ENCODE measurements at places on chromosomes 16 and 17.
A peak's percentile ranks its signal among the peaks of the same experiment; 100 is the strongest.

DNA sequence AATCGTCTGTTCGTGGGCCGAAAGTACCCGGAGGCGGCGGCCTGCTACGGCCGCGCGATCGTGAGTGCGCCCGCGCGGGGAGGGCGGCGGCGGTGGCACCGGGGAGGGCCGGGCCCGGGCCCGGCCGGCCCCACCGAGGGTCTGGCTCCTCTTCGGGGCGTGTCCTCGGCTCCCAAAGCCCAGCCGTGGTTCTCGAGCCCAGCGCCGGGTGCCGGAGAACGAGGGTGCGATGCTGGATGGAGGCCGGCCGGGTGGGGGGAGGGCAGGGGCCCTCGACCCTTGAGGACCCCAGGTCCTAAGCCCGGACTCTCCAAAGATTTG lies 375 bp downstream of the STUB1 start:
- DNase-seq, result no peak

GRCh38 chr17:55452139-55452790 lies 30.6 kb upstream of the MMD start:
- no peak for DNase-seq

DNA sequence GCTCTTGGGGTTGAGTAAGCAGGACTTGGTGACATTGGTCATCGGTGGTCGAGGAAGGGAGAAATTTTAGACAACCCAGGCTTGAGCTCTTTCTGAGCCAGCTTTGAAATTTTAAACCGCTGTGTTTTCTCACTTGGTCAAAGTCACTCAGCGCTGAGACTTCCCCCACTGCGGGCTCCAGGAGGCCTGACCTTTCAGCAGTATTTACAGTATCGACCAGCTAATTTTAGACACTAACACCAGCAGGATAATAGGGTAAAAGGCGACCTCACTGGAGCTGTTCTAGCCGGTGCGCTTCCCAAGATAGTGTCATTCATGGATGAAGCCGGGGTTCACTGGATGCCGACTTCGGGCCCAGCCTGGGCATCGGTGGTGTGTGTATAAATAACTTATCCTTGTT lies 29.7 kb upstream of the WSCD1 start:
- no peak for DNase-seq

DNA sequence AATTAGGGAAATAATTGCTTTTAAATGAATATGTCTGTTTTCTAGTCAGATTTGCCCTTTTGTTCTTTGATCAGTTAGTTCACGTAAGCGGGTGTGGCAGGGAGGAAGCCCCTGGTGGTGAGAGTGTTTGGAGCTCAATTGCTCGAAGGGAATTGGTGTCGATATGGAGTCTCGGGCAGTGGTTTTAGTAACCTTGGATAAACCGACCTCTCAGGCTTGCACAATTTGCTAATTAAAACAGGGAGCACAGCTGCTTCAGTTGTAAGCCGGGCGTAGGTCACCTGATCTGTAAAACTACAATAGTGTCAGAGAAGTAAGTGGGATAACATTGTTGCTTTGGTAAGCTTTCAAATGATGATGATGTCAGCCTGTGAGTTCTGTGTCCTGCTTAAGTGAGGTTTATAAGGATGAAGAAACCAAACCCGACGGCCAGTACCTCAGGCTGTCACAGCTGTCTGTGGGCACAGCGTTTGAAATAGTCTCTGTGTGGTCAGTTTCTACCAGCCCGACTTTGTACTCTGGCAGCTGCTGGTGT lies 2.9 kb downstream of the ZNF750 start:
- DNase-seq, result no peak

GRCh38 chr16:11235703-11235991 lies 20.4 kb downstream of the SOCS1 start:
- DNase-seq, result no peak

- DNase-seq, result no peak
Measured at GRCh38 chr16:66520406-66521170, 29.3 kb downstream of the TK2 start.

DNA sequence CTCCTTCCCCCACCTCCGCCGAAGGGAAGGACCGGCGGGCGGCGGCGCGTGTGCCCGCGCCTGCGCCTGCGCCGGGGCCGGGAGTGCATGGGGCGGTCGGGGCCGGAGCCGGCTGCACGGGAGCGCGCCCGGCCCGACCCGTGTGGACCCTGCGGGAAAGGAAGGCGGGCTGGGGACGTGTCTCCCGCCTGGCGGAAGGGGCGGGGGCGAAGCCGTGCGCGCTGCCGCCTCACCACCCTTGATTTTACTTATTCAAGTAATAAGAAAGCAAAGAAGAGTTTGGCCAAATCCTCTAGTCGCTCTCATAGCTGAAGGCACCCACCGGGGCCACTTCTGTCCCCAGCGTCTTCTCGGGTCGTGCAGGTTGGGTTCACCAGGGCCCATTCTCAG lies 596 bp upstream of the PFN1 start:
- peak; percentile 84 for DNase-seq

DNA sequence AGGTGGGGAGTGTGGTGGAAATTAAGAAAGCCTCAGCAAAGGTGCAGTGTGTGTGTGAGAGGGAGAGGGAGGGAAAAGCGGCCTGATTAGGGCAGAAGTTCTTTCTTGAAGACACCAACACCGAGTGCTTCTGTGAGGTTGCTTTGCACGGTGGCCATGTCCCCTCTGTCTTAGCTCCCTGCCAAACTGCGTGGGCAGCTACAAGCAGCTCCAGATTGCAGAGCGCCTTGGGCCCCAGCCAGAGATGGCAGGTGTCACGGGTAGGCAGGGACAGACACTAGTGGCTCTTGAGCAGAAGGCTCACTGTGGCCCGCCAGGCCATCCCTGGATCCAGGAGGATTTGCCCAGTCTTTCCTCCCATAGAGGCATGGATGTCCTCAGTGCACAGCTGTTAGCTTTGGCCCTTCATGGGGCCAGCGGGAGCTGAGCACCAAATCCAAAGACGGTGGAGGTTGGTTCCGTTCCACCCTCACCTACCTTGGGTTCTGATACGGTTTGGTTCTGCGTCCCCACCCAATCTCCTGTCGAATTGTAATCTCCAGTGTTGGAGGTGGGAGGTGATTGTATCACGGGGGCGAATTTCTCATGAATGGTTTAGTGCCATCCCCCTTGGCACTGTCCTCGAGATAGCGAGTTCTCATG lies 21.4 kb downstream of the KIAA0513 start:
- no peak for DNase-seq

DNA sequence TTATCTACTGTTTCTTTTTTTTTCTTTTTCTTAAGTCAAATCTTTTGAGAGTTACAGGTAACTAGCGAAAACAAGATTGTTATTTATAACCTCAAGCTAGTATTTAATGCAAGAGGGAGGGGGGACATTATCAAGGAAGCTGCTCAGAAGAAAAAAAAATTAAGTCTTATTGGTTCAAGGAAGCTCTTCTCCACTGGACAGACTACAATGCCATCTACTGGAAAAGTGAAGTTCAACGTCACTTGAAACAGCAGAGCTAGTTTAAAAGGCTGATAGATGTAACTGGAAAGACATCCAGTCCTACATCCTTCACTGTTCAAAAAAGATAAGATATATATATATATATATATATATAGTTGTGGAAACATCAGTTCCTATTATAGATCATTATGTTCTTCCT lies 418.0 kb upstream of the PSMD7 start:
- peak; percentile 33 for DNase-seq

GRCh38 chr16:89246903-89247733 lies 29.6 kb downstream of the ZNF778 start:
- DNase-seq, result no peak

- DNase-seq, result no peak
Measured at GRCh38 chr16:7185689-7186088, 147.0 kb upstream of the RBFOX1 start.

DNA sequence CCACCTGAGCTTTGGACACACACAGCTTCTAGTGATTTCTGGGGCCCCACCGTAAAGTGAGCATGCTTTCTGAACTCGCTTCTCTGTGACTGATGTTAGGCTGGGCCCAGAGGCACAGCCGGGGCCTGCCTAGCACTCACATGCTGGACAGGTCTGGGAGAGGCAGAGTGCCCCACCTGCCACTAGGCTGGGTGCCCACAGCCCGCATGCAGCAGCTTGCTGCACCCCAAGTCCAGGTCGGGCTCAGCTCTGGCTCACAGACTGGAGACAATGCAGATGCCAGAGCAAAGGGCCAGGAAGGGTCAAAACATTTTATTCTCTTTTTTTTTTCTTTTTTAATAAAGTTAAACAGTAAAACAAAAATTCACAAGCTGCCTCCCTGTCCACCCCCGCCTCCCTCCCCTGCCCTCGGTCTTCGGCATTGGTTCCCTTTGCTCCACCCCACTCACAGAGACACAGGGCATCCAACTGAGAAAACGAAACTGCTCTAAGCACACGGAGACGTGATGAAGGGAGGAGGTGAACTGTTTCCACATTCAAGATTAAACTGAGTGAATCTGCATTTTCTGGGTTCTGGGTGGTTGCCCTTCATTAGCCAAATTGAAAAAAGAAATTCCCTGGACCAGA lies 9.7 kb downstream of the CNP start:
- no peak for DNase-seq

DNA sequence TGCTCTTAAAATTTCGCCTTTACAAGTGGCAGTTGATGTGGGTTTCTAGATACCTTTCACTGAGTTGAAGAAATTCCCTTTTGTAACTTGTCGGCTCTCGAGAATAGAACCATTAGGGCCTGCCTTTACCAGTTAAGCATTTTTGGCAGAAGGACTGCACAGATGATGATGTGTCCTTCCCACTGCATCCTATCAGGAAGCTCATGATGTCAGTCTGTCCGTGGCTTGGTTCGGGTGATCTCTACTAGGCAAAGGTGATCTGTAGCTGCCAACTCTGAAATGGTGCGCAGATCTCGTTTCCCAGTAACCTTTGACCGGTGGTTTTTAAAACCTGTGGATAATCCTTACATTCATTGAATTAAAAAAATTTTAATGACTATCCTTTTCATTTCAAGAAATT lies 49.7 kb downstream of the ZNRF1 start:
- no peak for DNase-seq

DNA sequence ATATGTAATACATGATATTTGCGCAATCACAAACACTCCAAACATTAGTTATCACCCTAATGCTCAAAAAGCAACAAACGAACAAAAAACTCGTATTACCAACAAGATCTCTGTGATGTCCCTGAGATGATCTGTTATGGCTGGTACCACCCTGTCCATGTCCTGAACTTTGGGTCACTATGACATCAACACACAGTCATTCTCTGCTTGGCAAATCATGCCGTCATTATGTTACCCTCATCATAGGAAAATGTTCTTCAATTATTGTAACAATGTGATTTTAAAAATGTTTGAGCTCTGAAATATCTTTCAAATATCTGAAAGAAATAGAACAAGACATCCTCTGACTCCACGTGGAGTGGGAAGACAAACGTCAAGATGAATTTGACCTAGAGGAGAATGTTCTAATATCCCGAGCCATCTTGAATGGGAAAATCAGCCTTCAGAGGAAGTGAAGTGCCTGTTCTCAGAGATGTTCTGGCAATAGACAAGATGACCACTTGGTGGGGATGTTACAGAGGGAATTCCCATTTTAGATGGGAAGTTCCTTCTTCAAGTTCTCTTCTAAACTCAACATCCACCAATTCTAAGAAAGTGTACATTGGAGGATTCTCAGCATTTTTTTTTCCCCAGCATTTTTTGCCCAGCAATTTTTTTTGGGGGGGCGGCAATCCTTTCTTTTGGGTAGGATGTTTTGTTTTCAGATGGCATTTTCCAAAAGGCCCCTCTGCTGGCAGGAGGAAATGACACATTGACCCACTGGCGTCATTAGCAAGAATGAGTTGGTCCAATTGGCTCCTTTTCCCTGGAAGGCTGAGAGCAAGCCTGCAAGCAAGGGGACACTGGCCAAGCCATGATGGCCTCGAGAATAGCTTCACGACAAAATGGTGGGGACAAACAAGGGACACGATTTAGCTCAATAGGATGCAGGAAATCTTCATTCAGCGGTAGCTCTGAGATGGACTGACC lies 3.7 kb upstream of the HSD17B2 start:
- no peak for DNase-seq

DNA sequence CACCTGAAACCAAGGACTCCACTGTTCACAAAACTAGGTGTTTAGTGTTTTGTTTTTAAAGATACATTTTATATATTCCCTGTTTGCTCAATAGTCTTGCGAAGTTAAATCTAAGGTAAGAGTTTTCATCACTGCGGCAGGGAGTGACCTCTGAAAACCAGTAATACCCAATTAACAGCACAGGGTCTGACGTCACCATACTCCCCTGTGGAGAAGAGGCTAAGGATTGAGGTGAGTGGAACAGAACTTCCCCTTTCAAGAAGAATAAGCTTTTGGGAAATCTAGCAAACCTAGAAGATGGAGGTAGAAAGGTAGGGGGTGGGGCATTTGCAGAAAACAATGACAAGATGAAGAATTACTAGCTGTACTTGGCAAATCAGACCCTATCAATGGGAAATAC lies 120.7 kb downstream of the CDH8 start:
- no peak for DNase-seq

DNA sequence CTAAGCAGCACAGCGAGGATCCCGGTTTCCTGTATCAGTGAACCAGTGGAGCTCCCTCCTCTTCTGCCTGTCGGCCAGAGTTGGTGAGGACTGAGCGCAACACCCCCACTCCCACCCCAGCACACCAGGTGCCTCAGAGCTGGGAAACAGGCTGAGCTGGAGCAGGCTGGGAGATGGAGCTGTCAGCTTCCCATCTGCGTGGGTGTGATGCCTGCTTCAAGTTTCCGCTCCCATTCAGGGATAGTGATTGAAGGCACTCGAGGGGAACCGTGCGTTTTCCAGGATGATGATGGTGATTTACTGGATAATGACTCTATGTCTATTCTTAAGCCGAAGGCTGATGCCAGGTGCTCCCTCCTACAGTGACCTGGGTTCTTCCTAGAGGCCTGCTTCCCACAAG lies 144.5 kb downstream of the TMEM132E start:
- no peak for DNase-seq

GRCh38 chr17:83075270-83075880 lies 4.0 kb upstream of the METRNL start:
- DNase-seq, result no peak

DNA sequence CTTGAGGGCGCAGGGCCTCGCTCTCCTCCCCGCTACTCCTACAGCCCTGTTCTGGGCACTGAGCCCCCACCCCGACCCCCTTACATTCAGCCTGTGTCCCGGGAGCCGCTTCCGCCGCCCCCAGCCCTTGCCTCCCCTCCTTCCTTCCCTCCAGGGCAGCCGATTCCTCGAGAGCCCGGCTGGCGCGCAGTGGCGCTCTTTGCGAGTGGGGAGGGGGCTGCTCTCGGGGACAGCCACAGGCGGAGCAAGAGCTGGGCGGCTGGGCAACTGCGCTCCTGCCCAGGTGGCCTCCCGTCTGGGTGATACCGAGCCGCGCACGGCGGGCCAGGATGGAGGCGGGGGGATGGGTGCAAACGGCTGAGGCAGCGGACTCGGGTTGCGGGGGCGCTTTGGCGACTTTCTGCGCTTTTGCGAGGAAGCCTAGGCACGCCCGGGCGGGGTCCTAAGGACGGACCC lies 1.2 kb downstream of the MMP15 start:
- no peak for DNase-seq

All from NCI-H1105 (cell line).